ENCODE measurements at places on chromosomes 1 and 21.
A peak's percentile ranks its signal among the peaks of the same experiment; 100 is the strongest.

DNA sequence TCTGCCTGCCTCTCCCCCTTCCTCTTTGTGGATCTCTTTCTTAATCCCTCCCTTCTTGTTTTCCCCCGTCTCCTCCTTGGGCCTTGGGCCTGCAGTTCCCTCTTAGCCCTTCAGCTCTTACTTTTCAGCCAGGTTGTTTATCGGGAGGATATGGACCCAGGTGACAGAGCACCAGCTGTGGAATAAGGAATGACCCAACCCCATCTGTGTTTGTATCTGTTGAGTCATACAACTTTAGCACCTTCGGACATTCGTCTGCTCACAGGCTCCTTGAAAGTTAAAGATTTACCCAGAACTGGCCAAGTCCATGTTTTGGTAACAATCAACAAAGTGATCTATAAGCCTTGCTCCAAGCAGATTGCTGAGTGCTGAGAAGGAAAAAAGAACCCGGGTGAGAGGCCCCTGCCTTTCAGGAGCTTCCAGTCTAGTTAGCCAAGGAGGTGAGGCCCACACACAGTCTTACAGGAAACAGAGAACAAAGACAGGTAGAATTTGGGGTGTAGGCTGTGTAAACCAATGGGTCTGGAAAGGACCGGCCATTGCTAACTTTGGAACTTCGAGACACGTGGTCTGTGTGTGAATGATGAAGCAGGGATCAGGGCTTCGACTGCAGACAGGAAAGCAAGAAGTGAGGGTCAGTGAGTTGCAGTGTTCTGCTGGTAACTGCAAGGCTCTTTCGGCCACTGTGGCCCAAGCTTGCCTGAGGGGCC lies 66.7 kb upstream of the F3 start:
- DNase-seq = peak; percentile 20

DNA sequence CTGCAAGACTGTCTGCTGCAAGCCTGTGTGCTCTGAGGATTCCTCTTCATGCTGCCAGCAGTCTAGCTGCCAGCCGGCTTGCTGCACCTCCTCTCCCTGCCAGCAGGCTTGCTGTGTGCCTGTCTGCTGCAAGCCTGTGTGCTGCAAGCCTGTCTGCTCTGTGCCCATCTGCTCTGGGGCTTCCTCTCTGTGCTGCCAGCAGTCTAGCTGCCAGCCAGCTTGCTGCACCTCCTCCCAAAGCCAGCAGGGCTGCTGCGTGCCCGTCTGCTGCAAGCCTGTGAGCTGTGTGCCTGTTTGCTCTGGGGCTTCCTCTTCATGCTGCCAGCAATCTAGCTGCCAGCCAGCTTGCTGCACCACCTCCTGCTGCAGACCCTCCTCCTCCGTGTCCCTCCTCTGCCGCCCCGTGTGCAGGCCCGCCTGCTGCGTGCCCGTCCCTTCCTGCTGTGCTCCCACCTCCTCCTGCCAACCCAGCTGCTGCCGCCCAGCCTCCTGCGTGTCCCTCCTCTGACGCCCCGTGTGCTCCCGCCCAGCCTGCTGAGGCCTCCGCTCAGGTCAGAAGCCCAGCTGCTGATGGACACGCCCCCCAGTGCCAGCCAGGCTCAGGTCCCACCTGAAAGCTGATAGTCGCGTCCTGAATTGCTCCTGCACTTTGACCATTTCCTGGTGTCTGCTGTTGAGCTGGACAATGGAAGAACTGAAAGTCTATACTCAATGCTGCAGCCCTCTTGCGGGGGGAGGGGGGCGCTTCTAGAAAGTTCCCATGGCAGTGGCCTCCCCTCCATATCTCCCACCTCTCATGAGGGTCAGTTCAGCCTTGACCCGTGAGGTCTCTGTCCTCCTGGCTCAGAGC lies 1.2 kb downstream of the KRTAP10-4 start:
- no peak for DNase-seq

GRCh38 chr1:234710936-234711724 lies 101.2 kb upstream of the IRF2BP2 start:
- no peak for DNase-seq

GRCh38 chr1:205293350-205294074 lies 28.0 kb downstream of the NUAK2 start:
- no peak for DNase-seq

DNA sequence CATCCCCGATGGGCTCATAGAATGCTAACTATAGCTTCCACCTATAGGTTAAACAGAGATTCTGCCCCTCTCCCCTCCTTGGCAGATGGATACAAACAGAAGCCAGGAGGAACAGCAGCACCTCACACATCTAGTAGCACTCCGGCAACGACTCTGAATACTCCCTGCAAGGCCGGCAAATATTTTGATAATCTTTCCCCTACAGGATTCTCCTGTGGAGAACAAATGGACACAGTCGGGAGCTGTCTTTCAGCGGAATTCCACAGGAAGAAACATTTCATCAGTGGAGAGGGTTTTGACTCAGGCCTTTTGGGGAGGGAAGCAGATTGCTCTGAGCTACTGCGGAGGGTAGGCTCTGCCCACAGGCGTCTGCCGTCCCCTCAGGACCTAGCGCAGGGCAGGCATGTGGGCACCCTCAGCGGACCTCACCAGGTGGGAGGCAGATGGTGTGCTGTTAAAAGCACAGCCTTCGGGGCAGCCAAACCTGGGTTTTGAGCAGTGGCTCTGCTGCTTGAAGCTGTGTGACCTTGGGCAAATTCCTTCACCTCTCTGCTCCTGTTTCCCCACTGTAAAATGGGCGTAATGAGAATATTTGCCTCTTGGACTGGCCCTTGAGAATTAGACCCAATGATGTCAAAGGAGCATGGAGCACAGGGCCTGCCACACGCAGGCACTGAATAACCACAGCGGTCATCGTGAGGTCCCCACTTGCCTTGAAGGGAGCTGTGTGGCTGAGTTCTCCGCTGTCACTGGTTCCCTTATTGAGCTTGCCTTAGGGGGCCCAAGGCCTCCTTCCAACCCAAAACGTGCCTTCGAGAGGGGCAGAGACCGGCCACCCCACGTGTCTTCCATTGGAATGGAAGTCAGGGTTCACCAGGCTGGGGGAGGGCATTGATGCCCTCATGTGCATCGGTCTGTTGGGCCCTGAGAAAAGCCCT lies 19.2 kb upstream of the BCAR3 start:
- no peak for DNase-seq

DNA sequence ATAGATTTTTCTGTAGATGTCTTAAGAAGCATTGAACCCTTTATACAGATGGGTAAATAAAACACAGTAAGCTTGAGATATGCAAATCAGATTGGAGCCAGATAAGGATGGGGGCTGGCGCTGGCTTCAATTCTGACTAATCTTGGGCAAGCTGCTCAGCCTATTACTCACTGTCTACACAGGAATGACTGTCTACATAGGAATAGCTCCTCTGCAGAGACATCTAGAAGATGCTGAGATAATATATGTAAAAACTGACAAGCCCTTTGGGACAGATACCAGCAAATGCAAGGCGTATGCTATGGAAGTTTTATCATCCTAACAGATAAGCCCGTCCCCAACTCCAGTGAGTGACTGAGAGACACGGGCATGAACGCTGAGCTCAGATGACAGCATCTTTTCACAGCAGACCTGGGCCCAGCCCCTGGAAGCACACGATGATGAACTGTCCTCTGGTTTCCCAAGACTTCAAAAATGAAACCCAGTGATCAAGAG lies 1.7 kb downstream of the CLDN14 start:
- DNase-seq = no peak

DNA sequence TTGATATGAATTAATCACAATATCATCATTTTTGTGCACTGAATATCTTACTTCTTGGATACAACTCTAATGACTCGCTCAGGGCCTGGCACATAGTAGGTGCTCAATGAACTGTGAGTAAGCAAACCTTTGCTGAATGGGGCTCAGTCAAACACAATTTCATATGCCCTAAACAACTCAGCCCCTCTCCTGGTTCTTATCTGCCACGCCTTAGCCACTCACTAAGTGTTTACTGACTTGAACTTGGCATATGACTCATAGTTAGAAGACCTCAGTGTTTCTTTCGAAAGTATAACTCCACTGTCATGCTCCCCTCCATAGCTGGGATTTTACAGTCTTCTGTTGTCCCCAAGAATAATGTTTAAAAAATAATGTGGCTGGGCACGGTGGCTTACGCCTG lies 4.8 kb upstream of the IFNLR1 start:
- DNase-seq = peak; percentile 75

- no peak for DNase-seq
Measured at GRCh38 chr1:109229531-109230127, 15.9 kb downstream of the SARS1 start.

GRCh38 chr1:65921446-65921845 lies 128.8 kb downstream of the PDE4B start:
- DNase-seq = no peak

- DNase-seq = no peak
Measured at GRCh38 chr1:65435987-65436386, 15.5 kb downstream of the LEPR start.

- DNase-seq = peak; percentile 46
Measured at GRCh38 chr1:6041432-6042062, 4.1 kb upstream of the KCNAB2 start.

- peak; percentile 11 for DNase-seq
Measured at GRCh38 chr21:14366998-14367397, 15.9 kb downstream of the HSPA13 start.
